ENCODE measurements at places on chromosomes 11 and 22. TPM values are rescaled to one million over a fixed set of nuclear protein-coding genes. Genes with fewer than 3 reads are reported as not detected.

Gene IRF7
- total RNA-seq = 6.5 TPM

Gene KLHL22
- total RNA-seq = 29.6 TPM

Gene SMIM35
- total RNA-seq = not detected

Gene USP2
- not detected for total RNA-seq

Gene MPEG1
- total RNA-seq = not detected

Gene CCDC73
- total RNA-seq = not detected

Gene DRICH1
- total RNA-seq = not detected

Measured in fibroblast of the aortic adventitia (primary cell).